ENCODE measurements at places on chromosomes 12 and 14.

DNA sequence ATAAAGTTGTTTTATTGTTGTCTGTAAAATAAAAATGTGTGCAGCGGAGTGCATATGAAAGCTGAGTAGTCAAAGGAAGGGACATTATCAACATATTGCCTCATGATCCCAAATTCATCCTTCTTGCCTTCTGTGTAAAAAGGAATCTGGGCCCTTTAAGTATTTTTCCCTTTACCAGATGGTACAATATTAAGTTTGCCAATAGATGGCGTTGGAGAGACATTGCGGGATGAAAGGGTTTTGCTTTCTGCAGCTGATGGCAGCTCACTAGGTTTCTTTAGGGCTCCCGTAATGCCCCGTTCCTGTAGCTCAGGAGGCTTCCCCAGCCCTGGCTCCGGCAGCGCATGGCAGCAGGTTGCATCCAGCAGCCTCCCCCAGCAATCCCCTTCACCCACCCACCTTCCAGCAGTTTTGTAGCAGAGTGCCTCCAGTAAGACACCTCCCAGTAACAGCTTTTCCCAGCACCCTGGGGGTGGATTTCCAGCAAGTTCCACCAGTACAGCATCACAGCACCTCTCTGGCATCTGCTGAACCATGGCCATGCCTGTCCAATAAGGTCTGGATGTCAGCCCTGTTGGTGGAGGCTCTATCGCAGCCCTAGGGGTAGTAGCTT lies 354.4 kb downstream of the MED13L start:
- no peak for DNase-seq

GRCh38 chr12:108346727-108347710 lies 7.9 kb upstream of the CMKLR1 start:
- no peak for DNase-seq

GRCh38 chr14:25055992-25056687 lies 6.2 kb upstream of the STXBP6 start:
- no peak for DNase-seq

- no peak for DNase-seq
These were observed 77.5 kb upstream of the ABCD2 start for GRCh38 chr12:39697108-39697507.

DNA sequence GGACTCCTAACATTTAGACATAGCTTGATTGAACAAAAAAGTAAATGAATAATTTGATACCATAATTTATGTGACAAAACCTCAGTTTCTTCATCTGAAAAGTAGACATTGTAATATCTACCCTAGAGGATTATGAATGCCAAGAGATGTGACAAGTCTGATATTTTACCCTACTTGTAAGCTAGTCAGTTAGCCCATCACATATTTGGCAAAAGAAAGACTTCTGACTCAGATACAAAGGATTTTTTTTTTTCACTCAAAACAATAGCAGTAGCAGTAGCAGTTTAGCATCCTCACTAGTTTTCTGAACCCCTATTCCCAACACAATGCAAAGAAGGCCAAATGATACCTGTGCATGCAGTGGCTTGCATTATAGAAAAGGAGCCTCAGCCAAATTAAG lies 377.3 kb upstream of the E2F7 start:
- no peak for DNase-seq

GRCh38 chr12:46205294-46205693 lies 63.5 kb downstream of the SLC38A1 start:
- DNase-seq, result no peak

DNA sequence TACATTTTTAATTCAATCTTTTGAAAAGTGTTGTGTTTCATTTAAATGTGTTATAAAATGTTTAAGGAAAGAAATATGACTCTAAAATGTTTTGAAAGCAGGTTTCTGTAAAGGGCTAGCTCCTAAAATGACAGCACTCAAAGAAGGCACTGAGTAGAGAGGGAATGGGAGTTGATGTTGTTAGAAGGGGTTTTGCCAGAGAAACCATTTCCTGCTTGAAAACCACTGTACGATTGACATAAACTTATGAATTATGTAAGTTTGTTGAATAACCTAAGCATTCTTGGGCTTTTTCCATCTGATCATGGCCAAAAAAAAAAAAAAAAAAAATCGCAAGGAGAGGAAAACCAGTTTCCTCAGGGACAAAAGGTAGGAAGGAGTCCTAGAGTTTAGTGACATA lies 234.0 kb downstream of the EGLN3 start:
- DNase-seq, result no peak

DNA sequence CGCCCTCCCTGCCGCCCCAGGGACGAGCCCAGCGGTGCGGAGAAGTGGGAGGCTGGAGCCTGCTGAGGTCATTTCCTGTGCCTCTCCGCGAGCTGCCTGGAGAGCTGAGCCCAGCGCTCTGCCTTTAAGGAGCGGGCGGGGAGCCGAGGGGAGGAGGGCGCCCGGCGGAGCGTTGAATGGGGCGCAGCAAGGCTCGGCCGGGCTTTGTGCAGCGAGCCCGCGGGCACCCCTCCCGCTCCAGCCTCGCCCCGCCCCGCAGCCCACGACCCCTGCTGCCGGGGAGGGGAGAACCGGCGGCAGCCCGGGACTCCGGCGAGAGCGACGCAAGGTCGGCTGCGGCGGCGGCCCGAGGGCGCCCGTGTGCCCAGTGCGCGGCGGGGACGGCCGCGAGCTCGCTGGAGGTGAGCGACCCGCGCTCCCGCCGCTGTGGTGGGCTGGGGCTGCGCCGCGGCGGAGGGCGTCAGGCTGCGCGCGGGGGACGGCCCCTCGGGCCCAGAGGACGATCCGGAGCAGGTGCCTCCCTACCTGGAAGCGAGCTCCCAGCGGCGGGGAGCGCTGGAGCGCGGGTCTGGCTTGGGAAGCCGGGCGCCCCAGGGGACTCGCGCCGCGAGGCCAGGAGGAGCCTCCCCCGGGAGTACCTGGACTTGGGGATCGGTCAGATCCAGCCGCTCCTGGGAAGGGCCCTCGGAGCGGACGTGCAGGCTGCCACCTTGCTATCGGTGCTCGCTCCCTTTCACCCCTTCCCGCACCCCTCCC lies at the start of gene PLEKHH1:
TSS of gene PLEKHH1 (plus strand) at position 293 of the 756 bp plus-strand sequence. CDS start 8,578 bp downstream, outside the sequence.
- peak; percentile 14 for DNase-seq

GRCh38 chr12:10211101-10211939 lies 1.4 kb upstream of the GABARAPL1 start:
- DNase-seq, result no peak

DNA sequence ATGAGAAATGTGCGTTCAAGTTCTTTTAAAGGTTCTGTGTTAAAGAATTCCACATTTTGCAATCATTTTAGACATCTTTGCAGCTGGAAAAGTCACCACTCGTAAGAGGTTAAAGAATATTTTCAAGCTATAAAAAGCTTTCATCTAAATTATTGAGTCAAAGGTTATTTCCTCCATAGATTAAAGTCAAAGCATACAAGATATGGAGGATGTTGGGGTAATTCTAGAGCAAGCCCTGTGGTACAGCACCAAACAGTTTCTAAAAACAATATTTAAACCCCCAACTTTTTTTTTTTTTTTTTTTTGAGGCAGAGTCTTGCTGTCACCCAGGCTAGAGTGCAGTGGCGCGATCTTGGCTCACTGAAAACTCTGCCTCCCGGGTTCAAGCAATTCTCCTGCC lies 1299.8 kb upstream of the TMEM132C start:
- no peak for DNase-seq

DNA sequence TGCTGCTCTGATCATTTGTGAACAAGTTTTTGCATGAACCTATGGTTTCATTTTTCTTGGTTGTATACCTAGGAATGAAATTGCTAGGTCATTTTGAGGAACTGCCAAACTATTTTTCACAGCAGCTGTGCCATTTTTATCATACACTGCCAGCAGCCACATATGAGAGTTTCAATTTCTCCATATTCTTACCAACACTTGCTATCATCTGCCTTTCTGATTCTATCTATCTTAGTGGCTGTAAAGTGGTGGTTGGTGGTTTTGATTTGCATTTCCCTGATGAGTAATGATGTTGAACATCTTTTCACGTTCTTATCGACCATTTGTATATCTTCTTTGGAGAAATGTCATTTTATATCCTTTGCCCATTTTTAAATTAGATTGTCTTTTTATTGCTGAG lies 146.1 kb downstream of the C12orf75 start:
- DNase-seq, result no peak

- no peak for DNase-seq
These were observed 1.4 kb upstream of the ARHGEF40 start for GRCh38 chr14:21068521-21069387.

DNA sequence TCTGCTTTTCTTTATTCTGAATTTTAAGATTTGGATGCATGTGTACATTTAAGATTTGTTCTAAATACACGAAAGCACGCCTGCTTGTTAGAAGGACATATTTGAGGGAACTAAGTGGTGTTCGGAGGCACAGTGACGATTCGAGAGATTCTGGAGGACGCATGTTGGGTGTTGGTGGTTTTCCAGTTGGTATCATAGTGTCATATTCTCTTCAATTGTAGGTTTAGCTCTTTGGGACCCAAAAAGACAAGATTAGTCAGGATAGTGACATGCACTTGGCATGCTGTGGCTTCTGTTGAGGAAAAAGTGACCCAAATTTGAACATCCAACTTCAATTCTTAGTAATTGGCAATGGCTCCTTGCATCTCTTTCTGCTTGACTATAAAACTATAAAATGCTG lies 30.1 kb downstream of the PRKCH start:
- no peak for DNase-seq

- DNase-seq, result no peak
These were observed 35.6 kb upstream of the USP15 start for GRCh38 chr12:62224601-62225000.

- no peak for DNase-seq
These were observed 62.3 kb downstream of the GCH1 start for GRCh38 chr14:54840336-54840735.

DNA sequence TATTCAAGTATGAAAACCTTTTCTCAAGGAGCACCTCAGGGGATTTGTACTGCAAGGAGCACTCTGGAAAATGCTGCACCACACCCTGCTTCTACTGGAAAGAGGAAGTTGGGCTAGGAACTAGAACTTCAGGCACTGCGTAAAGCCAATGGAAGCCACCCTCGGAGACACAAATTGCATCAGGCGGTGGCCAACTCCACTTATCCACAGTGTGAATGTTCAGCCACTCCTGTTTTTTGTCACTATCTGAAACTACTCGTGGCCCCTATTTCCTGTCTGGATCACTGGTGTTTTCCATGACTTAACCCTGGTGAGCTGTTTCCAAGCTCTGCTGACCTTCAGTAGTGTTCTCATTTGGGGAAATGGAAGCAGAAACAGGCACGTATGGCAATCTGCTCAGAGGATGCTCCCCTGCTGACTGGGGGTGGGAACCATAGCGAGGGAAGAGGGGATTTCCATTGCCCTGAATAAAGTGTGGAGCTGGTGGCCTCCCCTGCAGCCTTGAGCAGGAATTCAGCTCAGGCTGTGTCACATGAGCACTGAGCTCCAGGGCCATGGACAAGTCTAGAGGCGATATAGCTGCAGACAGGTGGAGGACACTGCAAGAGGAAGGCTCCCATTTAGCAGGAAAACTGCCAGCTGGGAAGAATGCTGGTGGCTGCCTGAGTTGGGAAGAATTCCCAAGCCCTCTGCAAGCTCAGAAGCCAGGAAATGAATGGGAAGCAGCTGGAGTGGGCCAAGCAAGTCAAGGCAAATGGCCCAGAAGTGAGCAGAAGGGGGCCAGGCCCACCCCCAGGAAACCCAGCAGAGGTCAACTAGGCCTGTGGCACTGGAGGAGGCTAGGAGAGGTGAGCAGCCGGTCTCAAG lies 50.5 kb upstream of the RAP1B start:
- no peak for DNase-seq

DNA sequence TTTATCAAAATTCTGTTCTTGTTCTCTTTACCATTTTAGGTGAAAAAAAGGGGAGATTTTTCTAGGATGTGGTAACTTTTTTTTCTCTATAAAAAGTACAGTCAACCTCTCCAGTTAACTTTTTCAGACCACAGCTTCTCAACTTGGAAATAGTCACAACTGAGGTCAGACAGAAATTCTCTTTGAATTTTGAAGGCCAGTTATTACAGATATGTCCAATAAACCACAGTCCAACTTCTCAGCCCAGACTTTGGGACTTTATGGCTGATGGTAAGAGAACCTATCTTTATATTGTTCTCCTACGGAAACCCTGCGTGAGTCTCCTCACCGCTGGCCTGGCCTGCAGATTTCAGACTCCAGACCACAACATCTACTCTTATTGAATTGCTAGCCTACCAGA lies 176.7 kb downstream of the DACT1 start:
- no peak for DNase-seq

DNA sequence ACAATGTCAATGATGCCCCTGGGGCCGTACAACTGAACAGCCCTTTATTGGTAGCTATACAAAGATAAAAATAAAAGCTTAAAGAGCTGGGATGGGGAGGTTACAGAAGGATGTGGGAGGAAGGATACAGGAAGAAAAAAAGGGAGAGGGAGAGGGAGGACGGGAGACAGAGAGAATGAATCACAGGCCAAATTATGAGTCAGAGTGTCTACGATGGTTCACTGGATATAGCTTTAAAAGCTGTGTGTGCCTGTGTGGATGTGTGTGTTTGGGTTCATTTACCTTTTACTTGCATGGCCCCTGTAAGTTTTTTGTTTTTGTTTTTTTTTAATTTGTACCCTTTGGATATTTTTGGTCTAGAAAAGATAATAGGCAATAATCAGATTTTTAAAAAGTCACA lies 111.9 kb downstream of the CCDC60 start:
- DNase-seq, result no peak

- DNase-seq, result no peak
These were observed 246.8 kb upstream of the SFSWAP start for GRCh38 chr12:131464081-131464480.

DNA sequence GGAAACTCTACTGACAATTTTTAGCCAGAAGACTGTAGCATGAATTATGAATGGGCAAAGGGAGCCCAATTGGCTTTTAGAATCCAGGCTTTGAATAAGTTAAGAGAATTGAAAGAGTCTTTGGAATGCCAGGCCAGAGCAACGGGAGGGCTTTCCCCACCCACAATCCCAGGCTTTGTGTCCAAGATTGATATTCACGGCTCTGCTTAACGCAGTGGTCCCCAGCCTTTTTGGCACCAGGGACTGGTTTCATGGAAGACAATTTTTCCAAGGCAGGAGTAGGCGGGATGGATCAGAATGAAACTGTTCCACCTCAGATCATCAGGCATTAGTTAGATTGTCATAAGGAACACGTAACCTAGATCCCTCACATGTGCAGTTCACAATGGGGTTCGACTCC lies 79.6 kb downstream of the EPS8 start:
- no peak for DNase-seq

DNA sequence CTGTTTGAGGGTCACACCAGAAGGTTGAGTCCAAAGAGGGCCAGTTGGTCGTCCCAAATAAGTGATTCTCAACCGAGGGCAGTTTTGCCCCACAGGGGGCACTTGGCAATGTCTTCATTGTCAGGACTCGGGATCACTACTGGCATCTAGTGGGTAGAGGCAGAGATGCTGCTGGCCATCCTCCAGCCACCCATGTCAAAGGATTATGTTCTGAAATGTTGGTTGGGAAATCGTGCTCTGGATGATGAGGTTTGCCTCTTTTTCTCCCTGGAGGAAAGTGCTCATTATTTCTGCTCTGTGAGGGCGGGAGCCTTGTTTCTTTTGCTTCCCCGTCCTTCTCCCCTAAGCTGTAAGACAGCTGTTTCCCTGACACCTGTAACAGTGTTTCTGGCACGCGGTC lies 3.6 kb downstream of the ZNF839 start:
- no peak for DNase-seq
